ENCODE measurements at places on chromosomes 6 and 20.

- no peak for DNase-seq
Observed at GRCh38 chr20:3731944-3732326, 550 bp upstream of the HSPA12B start.

DNA sequence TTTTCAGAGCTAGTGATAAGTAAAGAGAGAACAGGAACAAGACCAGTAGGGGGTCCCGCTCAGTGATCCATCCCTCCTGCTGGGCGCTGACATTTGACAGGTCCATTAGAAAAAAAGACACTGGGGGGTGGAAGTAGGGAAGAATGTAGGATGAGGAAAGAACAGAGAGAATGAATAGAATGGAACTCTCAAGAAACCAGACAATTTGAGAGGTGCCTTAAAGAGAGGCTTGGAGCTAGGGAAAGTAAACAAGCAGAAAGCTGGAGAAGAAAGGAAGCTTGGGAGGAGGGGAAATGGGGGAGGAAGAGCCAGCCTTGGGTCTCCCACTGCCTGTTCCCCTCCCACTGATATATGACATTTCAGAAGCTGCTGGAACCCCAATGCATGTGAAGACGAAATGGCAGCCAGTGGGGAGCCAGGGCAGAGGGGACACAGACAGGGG is 8.4 kb downstream of the GABBR1 start:
- DNase-seq: no peak

GRCh38 chr6:5213836-5214235 is 46.9 kb downstream of the LYRM4 start:
- no peak for DNase-seq

DNA sequence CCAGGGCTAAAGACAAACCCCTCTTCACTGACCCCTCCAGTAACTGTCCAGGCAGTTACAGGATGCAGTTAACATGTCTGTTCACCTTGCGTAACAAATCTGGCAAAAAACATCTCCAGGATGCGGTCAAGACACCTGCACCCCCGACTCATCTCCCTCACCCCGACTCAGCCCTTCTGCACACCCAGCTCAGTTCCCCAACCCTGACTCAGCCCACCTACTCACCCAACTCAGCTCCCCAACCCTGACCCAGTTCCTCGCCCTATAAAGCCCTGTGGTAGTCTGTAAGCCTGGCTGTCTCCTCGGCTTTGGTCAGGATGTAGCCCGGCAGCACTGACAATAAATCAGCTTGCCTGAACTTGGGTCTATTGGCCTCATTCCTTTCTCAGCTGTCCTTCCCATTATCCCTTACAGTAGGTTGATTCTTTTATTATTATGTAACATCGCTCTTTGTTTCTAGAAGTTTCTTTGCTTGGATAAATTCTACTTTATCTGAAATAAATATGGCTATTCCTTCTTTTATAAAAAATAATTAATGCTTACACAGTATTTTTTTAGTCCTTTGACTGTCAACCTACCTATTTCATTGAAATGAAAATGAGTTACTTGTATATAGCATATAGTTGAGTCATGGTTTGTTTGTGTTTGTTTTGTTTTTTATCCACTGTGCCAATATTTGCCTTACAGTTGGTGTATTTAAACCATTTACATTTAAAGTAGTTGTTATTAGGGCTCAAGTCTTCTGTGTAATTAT is 12.9 kb upstream of the ADTRP start:
- DNase-seq: no peak

GRCh38 chr6:135195041-135195440 is 13.9 kb downstream of the MYB start:
- no peak for DNase-seq

DNA sequence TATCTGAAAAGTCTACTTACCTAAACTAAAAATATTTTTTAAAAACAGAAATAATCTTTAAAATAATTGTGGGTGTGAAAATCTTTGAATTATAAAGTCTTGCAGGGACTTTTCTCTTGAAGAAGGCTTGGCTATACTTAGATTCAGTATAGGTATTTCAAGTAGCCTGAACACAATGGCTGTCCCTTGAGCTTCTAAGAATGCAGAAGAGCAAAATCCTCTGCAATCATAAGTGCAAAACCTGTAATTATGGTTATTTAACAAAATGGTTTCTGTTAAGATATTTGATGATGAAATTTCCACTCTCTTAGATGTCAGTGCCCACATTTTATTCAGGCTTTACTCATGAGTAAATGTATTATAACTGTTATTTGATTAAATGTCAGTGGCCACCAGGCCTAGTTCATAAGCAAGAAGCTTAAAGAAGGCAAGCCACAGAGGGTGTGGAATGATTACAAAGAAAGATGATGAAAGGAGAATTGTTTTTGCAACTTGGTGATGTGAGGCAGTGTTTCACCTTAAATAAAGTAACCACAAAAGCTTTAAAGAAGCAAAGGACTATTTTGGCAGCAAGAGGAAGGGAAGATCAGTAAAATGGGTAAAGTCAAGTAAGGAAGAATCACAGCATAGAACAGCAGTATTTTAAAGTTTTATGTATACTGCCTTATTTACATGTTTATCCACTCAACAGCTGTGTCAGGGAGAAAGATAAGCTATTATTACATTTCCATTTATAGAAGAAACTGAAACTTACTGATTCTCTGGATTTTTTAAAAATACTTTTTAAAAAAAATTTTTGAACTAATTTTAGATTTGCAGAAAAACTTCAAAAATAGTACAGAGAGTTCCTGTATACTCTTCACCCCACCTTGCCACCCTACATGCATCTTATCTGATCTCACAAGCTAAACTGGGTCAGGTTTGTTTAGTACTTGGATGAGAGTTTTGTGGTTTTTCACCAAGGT is 351.2 kb upstream of the RUNX2 start:
- DNase-seq: no peak

- no peak for DNase-seq
Observed at GRCh38 chr6:121771937-121772720, 336.7 kb downstream of the GJA1 start.

- no peak for DNase-seq
Observed at GRCh38 chr6:156345700-156346099, 431.5 kb upstream of the ARID1B start.

- DNase-seq: no peak
Observed at GRCh38 chr6:24755279-24755678, 19.5 kb upstream of the GMNN start.

- no peak for DNase-seq
Observed at GRCh38 chr20:62838128-62838891, 21.5 kb downstream of the COL9A3 start.

DNA sequence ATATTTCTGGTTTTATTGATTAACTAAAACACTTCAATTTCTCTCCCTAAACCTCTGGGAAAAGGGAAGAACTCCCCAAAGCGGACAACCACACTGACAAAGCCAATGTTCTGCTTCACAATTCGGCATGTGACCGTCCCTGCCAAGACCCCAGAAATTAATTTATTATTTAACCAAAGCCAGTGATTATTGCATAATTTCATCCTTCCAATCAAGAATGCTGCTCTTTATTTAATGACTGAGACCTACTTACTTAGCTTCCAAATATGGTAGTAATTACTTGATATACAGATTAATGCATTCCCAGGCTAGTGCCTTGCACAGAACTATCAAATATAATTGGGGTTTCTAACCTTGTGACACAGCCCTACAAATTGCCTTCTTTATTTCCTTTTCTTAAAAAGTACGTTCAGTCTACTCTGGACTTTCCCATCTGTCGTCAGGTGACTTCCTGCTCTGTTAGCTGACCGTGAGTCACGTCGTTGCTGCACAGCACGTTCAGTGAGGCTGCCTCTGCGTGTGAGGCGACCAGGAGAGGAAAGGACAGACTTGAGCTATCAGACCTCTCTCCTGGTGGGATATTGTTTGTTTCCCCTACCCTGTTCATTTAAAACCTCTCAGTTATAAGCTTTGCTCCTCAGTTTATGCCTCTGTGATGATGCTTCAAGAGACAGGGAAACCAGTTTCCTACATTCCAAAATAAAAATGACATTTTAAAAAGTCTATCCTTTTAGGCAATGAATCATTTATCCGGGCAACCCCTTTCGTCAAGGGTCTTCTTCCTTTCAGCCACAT is 55.7 kb upstream of the TNFAIP3 start:
- DNase-seq: peak; percentile 83

DNA sequence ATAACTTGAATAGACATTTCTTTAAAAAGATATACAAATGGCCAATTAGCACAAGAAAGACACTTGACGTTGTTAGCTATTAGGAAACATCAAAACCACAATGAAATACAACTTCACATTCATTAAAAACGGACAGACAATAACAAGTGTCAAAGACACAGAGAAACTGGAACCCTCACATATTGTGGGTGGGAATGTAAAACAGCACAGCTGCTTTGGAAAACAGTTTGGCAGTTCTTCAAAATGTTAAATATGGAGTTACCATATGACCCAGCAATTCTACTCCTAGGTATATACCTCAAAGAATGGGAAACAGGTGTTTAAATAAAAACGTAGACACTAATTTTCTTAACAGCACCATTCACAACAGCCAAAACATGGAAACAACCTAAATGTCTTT is 100.5 kb upstream of the SLC22A23 start:
- no peak for DNase-seq

DNA sequence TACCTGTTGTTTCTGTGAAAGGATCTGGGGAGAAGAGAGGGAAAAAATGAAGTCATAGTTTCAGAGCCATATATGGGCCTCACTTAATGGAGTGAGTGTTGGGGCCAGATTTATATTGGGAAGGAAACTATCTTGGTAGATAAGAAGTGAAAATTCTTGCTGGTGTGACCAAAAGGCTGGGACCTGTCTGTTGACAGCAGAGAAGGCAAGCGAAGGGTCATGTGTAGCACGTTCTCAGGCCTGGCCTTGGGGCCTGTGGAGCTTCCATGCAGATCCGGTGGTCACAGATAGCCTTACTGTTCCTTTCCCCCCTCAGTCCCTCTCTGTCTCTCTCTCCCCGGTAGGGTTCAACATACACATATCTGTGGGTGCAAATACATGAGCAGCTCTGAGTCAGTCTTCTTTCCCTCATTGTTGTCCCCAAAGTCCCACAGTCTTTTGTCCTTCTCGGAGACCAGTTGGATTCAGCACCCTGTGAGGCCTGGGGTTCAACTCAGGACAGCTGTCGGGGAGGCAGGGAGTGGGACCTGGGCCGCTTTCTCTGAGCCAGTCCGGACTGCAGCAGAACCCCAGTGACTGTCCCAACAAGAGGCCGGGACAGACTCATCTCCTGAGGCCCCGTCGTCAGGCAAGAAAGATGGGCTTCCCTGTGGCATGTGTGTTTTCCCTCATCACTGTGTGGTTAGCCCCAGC is 34.6 kb downstream of the PPP1R14C start:
- no peak for DNase-seq

DNA sequence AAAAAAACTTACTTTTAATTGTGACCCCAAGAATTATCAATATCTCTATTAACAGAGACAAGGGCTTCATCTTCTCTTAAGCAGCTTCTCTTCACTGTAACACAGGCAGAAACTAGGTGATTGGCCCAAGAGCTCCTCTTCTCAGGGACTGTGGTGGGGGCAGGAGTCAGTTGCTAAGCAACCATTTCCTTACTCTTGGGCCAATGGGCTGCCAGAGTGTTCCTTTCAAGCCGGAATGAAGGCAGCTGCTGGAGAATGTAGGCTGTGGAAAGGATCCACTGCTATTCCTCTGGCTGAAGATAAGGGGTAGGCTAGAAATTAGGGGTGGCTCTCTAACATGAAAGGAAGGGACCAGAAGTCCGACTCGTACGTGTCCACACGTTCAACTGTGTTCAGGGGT is at the start of gene SEL1L2:
Gene SEL1L2, minus strand, starts transcription at position 150 of the 400 bp plus-strand sequence. Its CDS starts 80 bp downstream, at position 70.
- DNase-seq: no peak

DNA sequence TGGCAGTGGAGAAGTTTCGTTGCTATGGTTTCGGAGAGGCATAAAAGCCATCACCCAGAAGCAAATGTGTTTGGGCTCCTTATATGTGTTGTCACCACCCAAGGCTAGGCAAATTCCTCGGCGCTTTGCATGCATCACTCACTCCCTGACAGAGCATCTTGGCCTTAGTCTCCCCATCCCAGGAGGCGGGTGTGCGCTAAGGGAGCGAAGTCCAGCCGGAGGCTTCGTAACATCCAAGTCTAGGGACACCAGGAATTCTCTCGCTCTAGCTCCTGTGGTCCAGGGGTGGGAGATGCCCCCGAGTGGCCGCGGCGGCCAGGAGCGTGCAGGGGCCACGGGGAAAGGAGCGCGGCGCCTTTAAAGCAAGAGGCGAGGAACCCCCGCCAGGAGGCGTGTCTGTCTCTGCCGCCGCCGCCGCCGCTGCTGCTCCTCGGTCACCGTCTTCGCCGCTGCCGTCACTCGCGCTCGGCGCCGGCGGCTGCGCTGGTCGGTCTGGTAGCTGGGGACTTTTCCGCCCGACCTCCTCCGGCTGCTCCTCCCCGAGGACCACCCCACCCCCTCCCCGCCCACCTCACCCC is at the start of gene GRIK2:
Gene GRIK2, plus strand, starts transcription at position 458 of the 578 bp plus-strand sequence.
- peak; percentile 22 for DNase-seq

GRCh38 chr6:38407192-38407591 is 232.5 kb downstream of the BTBD9 start:
- no peak for DNase-seq

GRCh38 chr6:34447910-34448309 is 18.0 kb upstream of the PACSIN1 start:
- DNase-seq: no peak

DNA sequence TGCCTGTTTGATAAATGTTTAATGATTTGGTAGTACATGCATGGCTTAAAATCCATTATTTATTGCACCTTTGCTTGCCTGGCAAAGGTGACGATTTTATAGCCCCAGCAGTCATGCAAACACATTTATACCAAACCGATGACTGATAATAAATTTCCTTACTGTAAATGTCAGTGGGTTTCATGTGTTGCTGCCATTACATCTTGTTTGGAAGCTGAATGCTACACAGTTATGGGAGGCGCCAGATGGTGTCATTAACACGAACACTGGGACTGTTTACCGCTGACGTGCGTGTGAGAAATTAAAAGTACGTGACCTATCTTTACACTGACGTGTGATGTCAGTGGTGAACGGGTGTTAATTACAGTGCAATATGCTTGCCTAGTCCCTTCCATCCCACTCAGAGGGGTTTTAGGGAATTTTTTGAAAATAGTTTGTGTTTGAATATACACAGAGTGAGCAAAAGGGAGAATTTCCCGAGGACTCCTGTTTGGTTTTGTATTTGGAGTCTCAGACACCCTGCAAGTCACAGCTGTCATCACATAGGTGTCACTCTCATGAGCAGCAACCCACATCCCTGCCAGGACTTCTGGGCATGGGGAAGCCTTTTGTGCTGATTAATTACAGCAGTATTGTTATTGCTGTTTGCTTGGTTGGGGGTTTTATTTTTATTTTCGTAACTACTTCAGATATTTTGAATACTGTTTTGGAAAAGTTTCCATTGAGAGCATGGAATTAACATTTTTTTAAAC is 151.8 kb upstream of the INSM1 start:
- no peak for DNase-seq

- DNase-seq: peak; percentile 24
Observed at GRCh38 chr6:97053643-97054411, 129.3 kb downstream of the KLHL32 start.

DNA sequence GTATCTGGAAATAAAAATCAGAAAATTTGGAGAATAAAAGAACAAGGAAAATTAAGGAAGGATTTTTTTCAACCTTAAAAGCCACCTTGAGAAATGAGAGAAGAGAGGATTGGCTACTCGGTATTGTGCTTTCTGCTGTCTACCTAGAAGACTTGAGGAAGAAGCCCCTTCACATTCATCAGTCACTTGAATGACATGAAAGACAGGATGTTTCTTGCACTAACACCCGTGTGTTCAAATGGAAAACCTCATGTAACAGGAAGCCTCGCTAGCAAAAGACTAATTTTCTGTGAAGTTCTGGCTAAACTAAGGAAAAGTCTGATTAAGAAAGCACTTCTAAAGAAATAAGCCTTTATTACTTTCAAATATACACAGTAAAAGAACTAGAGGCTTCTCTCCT is 69.9 kb downstream of the OLIG3 start:
- DNase-seq: no peak

- DNase-seq: no peak
Observed at GRCh38 chr6:16230953-16231352, 7.4 kb upstream of the GMPR start.

Measured in ACHN (cell line).